HT-29 (cell line): ENCODE measurements at places on chromosomes 16 and 17.
A peak's percentile ranks its signal among the peaks of the same experiment; 100 is the strongest.

- peak; percentile 41 for DNase-seq
Observed at GRCh38 chr16:56985288-56985961, 3.9 kb upstream of the NLRC5 start.

DNA sequence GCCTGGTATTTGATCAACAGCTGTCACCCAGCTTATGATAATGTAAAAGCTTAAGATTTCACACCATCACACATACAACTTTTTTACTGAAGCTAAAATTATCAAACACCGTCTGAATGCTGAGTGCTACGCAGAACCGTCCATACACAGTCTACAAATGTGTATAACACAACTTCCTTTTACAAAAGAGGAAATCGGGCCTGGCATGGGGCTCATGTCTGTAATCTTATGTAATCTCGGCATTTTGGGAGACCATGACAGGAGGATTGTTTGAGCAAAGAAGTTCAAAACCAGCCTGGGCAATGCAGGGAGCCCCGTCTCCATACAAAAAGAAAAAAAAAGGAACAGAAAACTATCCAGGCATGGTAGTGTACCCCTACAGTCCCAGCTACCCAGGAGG, 19.6 kb upstream of the QRICH2 start:
- no peak for DNase-seq

DNA sequence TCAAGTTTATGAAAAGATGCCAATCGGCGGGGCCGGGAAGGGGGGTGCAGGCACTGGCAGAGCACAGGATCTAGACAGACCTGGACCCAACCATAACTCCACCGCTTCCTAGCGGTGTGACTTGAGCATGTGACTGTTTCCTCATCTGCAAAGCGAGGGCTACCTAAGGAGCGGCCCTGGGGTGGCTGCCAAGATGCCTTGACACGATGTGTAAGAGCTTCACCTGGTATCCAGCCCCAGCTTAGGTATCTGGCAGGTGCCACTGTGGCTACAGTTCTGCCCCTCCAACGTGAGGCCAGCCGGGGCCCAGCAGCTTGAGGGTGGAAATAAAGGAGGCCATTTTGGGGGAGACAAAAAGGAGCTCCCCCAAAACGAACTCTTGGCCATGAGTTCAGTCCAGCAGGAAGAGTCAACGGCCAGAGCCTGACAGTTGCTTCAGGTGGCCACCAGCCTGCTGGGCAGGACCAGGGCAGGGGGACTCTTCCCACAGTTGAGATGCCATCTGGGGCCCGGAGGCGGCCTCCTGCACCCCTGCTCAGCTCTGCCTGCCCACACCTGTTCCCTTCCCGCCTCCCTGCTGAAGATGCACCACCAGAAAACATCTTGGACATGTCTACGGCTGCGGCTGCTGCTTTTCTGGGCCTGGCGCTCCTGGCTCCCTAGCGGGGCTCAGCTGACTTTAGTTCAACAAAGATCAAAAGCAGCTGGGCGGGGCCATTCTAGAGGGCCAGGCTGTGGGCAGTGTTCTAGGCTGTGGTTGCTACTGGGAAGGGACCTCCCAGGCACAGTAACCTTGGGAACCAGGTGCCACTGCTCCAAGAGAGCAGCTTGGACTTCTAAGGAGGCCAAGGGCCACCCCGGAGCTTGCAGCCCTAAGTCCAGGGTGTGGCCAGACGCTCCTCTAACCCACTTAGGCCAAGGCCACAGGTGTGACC, 3.4 kb upstream of the MTSS2 start:
- DNase-seq = peak; percentile 58

- DNase-seq = no peak
Observed at GRCh38 chr16:17392857-17393692, 77.7 kb downstream of the XYLT1 start.

- no peak for DNase-seq
Observed at GRCh38 chr16:60077861-60078260, 1343.7 kb upstream of the GOT2 start.

DNA sequence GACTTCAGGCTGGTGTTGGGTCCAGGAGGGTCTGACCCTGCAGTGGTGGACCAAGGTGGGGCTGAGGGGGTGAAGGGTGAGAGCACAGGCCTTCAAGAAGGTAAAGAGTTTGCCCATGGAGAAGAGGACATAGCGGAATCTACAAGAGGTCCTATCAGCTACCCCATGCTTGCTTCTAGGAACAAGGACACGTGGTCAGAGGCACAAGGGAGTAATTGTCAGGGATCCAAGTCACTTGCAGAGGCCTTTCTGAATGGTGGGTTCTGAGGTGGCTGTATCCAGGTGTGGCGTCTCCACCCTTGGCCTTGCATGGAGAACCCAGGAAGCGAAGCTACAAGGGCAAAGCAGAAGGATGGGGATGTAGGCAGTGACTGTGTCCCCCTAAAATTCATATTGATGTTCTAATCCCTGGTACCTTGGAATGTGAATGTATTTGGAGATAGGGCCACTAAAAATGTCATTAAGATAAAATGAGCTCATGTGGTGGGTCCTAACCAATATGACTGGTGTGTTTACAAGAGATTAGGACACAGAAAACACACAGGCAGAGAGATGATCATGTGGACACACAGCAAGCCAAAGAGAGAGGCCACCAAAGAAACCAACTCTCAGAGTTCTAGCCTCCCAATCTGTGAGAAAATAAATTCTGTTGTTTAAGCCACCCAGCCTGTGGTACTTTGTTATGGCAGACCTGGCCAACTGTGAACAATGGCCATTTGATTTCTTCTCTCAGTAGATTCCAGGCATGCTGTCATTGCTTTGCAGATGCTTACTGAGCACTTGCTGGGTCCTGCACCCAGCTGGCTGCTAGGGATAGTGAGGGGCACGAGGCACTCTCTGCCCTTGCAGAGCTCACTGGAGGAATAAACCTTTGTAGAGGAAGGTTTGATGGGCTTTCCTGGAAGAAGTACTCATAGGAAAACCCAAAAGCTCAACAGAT, 75.8 kb downstream of the UTP18 start:
- no peak for DNase-seq

DNA sequence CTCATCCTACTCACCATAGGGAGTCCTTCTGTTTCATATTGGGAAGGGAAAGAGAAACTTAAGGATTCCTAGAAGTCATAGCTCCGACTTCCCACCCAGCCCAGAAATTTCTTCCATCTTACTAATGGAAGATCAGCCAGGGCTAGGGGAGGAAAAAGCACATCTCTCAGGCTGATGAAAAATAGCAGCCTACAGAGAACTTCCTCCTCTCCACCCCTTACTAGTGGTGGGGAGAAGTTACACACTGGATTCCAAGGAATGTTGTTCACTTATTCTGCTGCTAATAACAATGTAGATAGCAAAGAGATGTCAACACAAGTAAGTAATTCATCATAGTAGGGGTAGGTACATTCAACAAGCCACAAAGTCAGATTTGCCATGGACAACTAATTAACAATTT, 94.4 kb downstream of the SPACA3 start:
- DNase-seq = no peak

- DNase-seq = no peak
Observed at GRCh38 chr17:7248796-7249195, 2.7 kb downstream of the CTDNEP1 start.

DNA sequence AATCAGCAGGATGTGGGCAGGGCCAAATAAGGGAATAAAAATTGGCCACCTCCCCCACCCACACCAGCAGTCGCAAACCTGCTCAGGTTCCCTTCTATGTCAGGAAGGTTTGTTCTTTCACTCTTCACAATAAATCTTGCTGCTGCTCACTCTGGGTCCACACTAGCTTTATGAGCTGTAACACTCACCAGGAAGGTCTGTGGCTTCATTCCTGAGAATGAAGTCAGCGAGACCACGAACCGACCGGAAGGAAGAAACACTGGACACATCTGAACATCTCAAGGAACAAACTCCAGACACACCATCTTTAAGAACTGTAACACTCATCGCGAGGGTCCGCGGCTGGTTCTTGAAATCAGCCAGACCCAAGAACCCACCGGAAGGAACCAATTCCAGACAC, 115.5 kb upstream of the TBX2 start:
- no peak for DNase-seq

DNA sequence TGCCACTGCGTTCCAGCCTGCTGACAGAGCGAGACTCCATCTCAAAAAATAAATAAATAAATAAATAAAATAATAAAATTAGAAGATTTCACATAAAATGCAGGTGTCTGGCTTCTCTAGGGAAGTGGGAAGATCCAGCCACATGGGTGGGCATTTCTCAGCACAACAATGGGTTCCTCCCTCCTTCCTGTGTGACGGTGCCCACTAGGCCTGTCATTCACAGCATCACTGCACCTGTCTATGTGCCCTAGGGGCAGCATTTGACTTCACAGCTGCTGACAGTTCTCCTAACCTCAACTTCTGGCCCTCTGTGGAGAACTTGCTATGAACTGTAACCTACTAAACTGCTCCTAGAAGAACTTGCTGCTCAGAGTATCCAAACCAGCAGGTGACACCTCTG, 3.0 kb downstream of the ABHD15 start:
- DNase-seq = no peak

DNA sequence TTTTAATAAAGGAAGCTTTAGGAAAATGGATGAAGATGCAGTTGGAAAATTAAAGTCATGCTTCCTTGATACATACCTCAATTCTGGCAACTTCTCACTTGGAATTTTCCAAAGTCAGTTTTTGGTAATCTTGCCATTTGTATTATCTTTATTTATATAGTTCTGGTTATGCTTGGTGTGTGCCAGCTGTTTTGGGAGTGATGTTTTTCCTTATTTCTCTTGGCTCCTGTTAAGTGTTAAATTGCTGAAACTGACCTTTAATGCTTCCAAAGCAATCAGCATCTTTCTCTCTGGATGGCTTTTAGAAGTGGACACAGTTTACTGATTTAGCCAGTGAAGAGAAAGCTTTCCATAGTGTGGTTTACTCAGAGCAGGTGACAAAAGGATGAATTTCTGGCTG, 70.1 kb upstream of the HAS3 start:
- no peak for DNase-seq

GRCh38 chr16:57392694-57393093, 11.9 kb upstream of the CCL17 start:
- DNase-seq = peak; percentile 28

DNA sequence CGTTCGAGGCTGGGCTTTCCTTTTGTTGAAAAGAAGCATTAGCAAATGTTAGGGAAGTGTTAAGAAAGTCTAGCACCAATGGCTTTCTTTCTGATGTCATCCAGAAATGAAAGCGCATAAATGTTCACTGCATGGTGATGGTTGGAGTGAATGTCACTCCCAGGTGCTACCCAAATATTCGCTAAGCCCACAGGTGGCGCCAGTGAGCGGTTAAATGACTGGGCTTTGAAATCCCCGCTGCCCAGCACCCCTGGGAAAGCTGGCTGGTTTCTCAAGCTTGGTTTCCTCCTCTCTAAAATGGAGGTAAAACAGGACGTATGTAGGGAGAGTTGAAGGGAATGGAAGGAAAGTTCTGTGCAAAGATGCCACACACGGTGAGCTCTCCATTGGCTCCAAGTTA, 104.4 kb downstream of the IRX5 start:
- peak; percentile 57 for DNase-seq

DNA sequence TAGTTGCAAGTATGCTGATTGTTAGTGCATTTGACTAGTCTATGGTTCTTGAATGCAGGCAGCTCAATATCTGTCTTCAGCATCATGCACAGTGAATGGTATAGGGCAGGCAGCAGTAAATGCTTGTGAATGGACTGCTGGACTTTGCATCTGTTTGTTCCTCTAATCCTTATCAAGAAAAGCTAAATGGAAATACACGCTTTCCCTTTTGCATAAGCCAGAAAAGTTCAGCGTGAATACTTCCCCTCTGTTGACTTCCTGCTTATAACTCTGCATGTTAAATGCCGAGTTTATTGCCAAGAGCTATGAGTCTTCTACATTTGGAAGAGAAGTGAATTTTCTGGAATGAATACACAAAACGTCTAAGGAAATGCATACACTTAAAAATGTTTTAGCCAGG, 127.9 kb upstream of the CPHXL start:
- no peak for DNase-seq

DNA sequence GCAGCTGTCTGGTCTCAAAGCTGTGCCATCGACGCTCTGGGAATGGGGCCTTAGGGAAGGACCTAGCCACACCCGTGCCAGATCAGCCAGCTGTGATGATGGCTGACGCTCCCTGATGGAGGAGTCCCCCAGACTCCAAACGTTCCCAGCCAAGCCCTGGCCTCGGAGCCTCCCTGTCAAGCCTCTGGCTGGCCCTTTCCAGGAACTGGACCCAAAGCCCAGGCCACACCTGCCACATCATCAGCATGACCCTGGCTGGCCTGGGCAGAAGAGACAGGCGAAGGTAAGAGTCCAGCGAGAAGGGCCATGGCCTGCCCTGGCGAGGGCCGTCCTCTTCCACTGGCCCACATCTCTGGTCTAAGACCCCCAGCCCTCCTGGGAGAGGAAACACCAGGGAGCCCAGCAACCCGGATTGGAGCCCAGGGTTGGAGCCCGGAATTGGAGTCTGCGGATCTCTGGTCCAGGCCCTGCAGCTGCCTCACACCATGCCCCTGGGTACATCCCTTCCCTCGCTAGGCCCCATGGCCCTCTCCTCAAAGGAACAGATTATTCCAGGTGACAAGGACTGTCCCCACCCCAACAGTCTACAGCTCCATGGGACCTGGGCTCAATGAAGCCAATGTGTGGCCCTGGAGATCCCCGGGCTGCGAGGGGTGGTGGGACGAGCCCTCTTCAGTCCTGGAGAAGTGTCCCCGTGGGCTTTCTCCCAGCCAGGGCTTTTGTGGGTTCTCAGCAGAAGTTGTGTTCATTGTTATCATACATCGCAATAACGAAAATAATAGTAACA, 105.1 kb upstream of the TNRC6C start:
- DNase-seq = no peak

GRCh38 chr17:1643999-1644492, 1.5 kb downstream of the SCARF1 start:
- DNase-seq = peak; percentile 25

- DNase-seq = no peak
Observed at GRCh38 chr17:2149934-2150333, 95.0 kb downstream of the HIC1 start.

GRCh38 chr16:13344001-13344400, 442.6 kb downstream of the SHISA9 start:
- no peak for DNase-seq

- no peak for DNase-seq
Observed at GRCh38 chr16:84537491-84538151, 33.2 kb upstream of the MEAK7 start.

DNA sequence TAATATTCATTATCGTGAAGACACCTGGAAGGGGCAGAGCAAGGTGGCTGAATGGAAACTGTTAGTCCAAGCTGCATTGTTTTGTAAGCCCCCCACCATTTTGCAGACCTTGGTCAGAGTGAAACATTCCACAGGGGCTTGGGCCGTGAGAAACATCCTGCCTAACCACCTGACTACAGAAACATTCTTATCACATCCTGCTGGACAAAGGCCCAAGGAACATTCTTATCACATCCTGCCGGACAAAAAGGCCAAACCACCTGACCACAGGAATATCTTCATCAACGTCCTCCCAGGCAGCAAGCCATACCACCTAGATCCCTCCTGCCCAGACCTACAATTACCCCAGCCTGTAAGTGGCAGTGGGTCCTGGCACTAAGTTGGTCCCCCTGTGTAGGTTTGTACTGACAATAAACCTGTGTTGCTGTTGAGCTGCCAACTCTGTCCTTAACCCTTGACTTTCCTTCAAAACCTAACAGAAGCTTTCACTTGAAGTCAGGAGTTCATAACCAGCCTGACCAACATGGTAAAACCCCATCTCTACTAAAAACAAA, 19.6 kb downstream of the ATF7IP2 start:
- DNase-seq = no peak
